Myometrial cell (primary cell): ENCODE measurements at places on chromosomes 4 and X. TPM values are rescaled to one million over a fixed set of nuclear protein-coding genes. Genes with fewer than 3 reads are reported as not detected.

The MEPE gene
- not detected in 2 replicates for total RNA-seq

The CCDC160 gene
- not detected in 2 replicates for total RNA-seq

The PRICKLE3 gene
- total RNA-seq: 5.8 and 8.5 TPM in 2 replicates

The RNF212 gene
- total RNA-seq: 1.6 TPM in 1 of 2 replicates, not detected in the other

The IL13RA2 gene
- 13.0 and 15.2 TPM in 2 replicates for total RNA-seq

The SLBP gene
- 50.7 and 60.3 TPM in 2 replicates for total RNA-seq

The CFAP99 gene
- not detected in 2 replicates for total RNA-seq

The USP51 gene
- total RNA-seq: 0.58 and 1.2 TPM in 2 replicates
